Muscle of leg (tissue), 16 donors: ENCODE measurements at places on chromosomes 3 and 15. TPM values are rescaled to one million over a fixed set of nuclear protein-coding genes. Genes with fewer than 3 reads are reported as not detected.

APH1B gene
- polyA plus RNA-seq, result 13.6 TPM

LSMEM2 gene
- polyA plus RNA-seq, result 33.1 TPM

FEZF2 gene
- polyA plus RNA-seq, result not detected

ZNF774 gene
- 1.5 TPM for polyA plus RNA-seq

GASK1A gene
- 4.7 TPM for polyA plus RNA-seq

SH2D7 gene
- polyA plus RNA-seq, result 0.36 TPM

SPATA12 gene
- 0.16 TPM for polyA plus RNA-seq

CHSY1 gene
- polyA plus RNA-seq, result 31.9 TPM

BCHE gene
- 75.1 TPM for polyA plus RNA-seq

REC114 gene
- not detected for polyA plus RNA-seq

CYP8B1 gene
- 0.09 TPM for polyA plus RNA-seq

ZPLD1 gene
- not detected for polyA plus RNA-seq

PPP1R2 gene
- 31.8 TPM for polyA plus RNA-seq

CCR5 gene
- polyA plus RNA-seq, result 0.38 TPM

DLEC1 gene
- 0.17 TPM for polyA plus RNA-seq

SLC51A gene
- polyA plus RNA-seq, result 7.7 TPM

DZIP1L gene
- polyA plus RNA-seq, result 6.6 TPM

FAM43A gene
- 31.7 TPM for polyA plus RNA-seq

CISH gene
- polyA plus RNA-seq, result 10.5 TPM

CCDC13 gene
- polyA plus RNA-seq, result 0.55 TPM

COL6A5 gene
- polyA plus RNA-seq, result 0.03 TPM

DPPA4 gene
- 1.0 TPM for polyA plus RNA-seq

ZNF385D gene
- 21.7 TPM for polyA plus RNA-seq

PCOLCE2 gene
- 7.2 TPM for polyA plus RNA-seq

OXTR gene
- 8.6 TPM for polyA plus RNA-seq

MRPL3 gene
- 71.2 TPM for polyA plus RNA-seq

GOLGA8T gene
- not detected for polyA plus RNA-seq

KCNAB1 gene
- polyA plus RNA-seq, result 8.4 TPM

C3orf20 gene
- polyA plus RNA-seq, result 0.11 TPM

CPA3 gene
- polyA plus RNA-seq, result 1.0 TPM

LCTL gene
- 0.10 TPM for polyA plus RNA-seq

C2CD4A gene
- 0.04 TPM for polyA plus RNA-seq

ZNF654 gene
- 10.0 TPM for polyA plus RNA-seq

FGD5 gene
- 16.4 TPM for polyA plus RNA-seq

ACP3 gene
- polyA plus RNA-seq, result 0.85 TPM
